ENCODE measurements at places on chromosomes 12 and 14.

DNA sequence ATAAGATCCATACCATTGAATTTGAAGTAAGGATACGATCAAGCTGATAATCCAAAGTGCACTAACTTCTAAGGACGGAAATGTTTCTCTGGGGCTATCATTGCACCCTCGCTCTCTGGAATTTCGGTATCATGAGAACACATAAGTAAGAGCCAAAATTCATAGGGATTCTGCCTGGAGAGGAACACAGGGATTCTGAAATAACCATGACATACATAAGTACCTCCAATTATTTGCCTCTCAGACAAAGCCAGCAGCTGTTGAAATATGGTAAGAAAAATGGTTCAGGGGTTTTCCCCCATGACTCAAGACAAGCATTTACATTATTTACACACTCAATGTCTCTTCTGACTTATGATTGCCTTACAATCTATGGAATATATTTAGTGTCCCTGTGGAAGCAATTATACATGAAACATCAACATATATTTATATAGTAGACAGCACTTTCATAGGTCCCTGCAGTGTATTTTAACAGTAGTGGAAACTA, 1123.6 kb upstream of the SEL1L start:
- DNase-seq, result no peak

- DNase-seq, result no peak
Observed at GRCh38 chr12:1932264-1932777, 13.9 kb upstream of the CACNA2D4 start.

DNA sequence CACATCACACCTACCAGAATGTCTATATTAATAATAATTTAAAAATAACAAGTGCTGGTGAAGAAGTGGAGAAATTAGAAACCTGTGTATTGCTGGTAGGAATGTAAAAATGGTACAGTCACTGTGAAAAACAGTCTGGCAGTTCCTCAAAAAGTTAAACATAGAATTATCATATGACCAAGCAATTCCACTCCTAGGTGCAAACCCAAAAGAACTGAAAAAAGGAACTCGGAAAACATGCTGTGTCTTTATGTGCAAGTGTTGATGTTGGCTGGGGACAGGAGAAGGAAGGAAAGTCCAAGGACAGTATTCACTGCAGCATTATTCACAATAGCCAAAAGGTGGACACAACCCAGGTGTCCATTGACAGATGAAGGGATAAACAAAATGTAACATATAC, 146.5 kb downstream of the TTC7B start:
- DNase-seq, result no peak

- no peak for DNase-seq
Observed at GRCh38 chr14:75752907-75753594, 92.0 kb downstream of the TTLL5 start.

DNA sequence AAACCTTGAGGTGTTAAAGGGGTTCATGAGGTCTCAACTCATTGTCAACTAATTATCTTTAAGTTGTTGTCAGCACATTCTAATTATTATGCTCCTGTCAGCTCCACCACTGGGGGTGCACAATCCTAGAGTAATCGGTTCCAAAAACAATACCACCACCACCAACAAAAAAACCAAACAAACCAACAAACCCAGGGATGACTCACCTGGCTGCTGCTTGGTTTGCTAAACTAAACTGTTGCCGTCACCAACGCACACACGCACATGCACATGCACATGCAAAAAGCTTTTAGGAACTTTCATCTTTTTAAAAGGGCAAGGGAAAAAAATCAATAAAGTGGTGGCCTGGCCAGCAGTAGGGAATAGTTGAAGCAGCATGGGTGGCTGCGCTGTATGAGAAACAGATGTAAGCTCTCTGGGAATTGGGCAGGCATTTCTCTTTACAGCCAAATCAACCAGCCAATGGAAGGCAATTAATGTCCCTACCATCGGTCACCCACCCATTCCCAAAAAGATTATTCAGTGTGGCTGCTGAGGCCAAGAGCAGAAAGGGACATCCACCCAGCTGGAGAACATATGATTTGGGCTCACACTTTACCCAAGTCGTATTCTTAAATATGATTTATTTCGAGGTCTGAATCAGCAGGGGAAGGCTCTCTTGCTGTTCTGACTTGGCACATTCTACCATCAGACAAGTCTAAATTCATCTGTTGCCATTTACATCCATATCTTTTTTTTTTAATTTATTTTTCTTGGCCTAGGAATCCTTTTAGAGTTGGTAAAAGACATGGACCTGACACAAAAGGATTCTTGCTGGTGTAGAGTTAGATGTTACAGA, 20.0 kb downstream of the TMEM30B start:
- DNase-seq, result no peak

- no peak for DNase-seq
Observed at GRCh38 chr12:82055391-82055790, 296.2 kb upstream of the PPFIA2 start.

DNA sequence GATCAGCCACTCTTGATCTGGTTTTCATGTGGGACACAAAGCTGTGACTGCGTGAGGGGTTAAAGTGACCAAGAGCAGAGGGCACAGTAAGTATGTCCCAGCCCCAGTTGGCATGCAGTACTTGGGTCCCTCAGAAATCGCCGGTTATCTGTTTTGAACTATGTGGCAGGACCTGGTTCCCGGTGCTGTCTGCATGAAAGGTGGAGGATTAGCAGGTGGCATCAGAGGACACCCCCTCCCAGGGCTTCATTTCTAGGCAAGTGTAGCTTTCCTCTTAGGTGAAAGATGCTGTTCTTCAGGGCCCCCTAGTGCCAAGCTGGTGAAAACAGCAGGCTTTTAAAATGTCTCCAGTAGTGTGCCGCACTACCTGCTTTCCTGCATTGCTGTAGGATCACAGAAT, 57.1 kb downstream of the ATG14 start:
- DNase-seq, result no peak

DNA sequence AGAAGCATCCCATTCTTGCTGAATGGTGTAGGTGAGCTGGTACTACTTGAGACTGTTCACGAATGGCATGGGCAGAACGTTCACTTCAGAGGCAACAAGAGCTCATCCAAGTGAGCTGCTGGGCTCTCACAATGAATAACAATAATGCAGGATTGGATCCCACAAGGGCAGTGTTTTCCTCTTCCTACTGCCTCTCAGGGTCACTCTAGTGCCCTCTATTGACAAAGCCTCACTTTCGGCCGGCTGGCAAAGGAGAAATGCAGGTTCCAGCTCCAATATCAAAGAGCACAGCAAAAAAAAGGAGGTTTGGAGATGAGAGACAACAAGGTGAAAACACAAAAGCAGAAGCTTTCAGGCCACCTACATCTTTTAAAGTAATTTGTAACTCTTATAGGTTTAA, 74.6 kb upstream of the MYF6 start:
- DNase-seq, result no peak

- no peak for DNase-seq
Observed at GRCh38 chr14:103650213-103650612, 21.2 kb downstream of the KLC1 start.

- DNase-seq, result no peak
Observed at GRCh38 chr14:58562141-58562540, 75.6 kb upstream of the DACT1 start.

DNA sequence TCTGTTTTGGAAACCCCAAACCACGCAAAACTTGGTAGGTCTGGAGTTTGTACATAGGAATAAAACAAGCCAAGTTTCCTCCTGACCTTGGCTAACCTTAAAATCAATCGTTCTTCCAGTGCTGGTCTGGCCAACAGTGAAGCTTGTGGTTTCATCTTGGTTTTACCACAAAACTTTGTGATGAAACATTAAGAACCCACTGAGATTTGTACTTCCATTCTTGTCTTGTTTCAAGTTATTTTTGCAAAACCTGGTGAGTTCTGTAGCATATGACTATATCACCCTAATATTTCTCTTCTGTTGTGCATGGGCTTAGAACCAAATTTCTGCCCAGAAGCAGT, 26.4 kb downstream of the SIX1 start:
- no peak for DNase-seq

DNA sequence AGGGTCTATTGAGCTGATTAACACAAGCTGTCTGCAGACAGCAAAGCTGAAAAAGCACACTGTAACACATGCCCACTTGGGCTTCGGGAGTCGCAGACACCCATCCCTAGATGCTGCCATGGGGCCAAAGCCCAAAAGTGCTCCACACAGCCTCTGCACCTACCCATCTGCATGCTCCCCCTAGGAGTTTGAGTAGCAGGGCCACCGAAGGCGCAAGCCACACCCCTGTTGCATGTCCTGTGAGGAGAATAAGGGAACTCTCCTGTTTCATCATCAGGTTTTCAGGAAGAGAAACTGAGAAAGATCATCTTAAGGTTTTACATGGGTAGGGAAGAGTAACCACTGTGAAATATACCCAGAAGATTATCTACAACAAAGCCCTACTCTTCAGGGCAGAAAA, 5.6 kb upstream of the ST8SIA1 start:
- DNase-seq, result no peak

DNA sequence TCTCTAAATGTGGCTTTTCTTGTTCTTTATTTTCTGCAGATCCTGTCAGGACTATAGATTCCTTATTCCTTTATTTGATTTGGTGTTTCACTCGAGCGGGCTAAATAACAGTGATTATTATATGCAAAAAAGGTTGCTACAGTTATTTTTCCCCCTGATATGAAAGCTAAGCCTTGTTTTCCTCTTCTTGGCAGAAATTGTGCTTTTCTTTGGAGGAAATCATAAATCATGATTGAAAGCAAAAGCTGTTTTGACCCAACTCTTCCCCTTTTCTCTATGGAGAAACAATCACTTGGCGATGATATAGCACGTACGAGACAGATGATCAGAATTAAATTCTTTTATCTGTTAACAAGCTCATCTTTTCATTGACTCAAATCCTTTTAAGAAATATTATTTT, 31.4 kb downstream of the PPFIBP1 start:
- DNase-seq, result no peak

DNA sequence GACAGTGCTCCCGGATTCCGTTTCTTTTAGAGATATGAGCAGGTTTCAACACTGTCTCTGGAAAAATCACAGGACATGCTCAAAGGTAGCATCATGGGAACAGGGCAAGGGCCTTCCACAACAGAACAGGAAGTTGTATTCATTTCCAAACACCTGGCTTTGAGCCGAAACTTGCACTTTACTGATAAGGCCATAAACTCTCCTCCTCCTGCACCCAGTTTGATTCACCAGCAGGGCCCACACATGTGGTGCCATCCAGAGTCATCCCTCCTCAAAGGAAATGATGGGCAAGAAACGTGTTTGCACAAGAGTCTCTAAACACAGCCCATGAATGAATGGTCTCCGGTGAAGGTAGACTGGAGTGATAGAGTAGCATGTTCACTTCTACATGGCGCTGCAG, 268.4 kb upstream of the FKBP4 start:
- DNase-seq, result no peak

GRCh38 chr12:29783773-29784666, at the start of gene TMTC1:
TMTC1 (minus strand) TSS chr12:29783942; CDS start chr12:29783751, 191 bp downstream.
- no peak for DNase-seq

- DNase-seq, result no peak
Observed at GRCh38 chr12:49358483-49359141, 8.7 kb upstream of the SPATS2 start.

GRCh38 chr12:81520064-81520945, 238.8 kb downstream of the PPFIA2 start:
- no peak for DNase-seq
